ENCODE measurements at places on chromosomes 13 and 19.

GRCh38 chr19:47540748-47541147 lies 25.9 kb upstream of the NAPA start:
- DNase-seq = no peak

DNA sequence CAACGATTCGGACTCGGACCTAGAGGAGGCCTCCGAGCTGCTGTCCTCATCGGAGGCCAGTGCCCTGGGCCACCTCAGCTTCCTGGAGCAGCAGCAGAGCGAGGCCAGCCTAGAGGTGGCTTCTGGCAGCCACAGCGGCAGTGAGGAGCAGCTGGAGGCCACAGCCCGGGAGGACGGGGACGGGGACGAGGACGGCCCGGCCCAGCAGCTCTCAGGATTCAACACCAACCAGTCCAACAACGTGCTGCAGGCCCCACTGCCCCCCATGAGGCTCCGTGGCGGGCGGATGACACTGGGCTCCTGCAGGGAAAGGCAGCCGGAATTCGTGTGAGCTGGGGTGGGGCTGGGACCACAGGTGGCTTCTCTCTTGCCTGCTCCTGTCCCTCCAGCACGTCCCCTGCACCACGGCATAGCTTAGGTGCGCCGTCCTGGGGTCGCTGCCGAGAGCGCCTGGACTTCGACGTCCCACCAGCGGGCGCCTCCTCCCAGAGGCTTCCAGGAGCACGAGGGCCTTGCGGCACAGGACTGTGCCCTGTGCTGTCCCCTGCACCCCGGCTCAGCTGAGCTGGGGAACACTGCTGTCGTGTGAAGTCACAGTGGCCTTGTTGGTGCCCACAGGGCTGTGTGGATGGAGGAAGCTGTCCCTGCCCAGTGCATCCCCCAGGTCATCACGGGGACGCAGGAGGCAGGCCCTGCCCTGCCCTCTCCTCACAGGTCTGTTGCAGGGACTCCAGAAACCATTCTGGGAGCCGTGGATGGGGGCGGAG lies 9.3 kb downstream of the POLR2E start:
- DNase-seq = no peak

DNA sequence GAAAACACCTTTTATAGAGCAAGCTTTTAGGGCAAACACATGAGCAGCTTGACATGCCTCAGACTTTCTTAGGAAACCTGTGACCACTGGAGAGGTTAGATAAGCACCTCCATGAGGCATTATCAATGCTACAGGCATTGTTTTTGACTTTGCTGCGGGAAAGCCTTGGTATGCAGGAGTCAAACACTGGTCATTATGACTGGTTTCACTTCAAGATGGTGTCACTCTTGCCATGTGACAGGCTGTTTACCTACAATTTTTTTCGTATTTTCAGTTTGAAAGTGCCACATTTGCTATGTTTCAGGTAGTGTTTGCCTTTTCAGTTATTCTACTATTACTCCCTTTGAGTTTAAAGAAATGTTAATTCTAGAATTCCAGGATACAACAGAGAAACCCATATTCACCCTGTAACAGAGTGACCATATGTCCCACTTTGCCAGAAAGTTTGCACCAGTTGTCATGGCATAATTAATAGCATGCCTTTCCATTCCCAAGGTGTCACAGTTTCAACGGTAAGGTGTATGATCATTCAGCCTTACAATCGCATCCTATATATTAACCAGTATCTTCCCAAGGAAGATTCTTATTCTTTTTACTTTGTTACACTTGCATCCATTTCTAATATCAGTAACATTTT lies 33.0 kb downstream of the USP12 start:
- no peak for DNase-seq

DNA sequence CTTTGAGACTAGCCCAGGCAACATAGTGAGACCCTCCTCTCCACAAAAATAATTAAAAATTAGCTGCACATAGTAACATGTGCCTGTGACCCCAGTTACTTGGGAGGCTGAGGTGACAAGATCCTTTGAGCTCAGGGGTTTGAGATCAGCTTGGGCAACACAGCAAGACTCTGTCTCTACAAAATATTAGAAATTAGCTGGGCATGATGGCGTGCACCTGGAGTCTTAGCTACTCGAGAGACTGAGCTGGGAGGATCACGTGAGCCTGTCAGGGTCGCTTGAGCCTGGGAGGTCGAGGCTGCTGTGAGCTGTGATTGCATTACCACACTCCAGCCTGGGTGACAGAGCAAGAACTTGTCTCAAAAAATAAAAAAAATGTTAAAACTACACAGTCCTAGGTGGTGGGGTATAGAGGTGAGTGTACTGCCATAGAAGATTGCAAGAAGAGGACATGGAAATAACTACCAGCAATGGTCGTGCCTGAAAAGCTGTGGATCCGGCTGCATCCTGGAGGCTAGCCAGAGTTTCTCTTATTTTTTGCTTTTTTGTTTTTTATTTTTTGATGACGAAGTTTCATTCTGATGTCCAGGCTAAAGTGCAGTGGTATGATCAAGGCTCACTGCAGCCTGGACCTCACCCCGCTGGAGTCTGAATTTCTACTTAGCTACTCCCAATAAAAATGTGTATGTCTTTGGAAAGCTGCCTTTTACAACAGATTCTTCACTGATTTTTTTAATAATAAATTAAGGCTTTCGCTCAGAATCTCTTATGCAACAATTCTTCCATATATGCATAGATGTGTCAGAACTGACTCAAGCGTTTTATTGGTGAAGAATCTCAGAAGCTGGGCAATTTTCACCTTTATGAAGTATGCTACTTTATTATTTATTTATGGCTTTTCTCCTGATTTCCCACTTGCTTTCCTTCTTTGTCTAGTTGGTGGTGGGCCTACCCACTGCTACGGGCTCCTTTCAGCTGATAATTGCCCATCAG lies 393.8 kb downstream of the TSHZ3 start:
- DNase-seq = no peak

DNA sequence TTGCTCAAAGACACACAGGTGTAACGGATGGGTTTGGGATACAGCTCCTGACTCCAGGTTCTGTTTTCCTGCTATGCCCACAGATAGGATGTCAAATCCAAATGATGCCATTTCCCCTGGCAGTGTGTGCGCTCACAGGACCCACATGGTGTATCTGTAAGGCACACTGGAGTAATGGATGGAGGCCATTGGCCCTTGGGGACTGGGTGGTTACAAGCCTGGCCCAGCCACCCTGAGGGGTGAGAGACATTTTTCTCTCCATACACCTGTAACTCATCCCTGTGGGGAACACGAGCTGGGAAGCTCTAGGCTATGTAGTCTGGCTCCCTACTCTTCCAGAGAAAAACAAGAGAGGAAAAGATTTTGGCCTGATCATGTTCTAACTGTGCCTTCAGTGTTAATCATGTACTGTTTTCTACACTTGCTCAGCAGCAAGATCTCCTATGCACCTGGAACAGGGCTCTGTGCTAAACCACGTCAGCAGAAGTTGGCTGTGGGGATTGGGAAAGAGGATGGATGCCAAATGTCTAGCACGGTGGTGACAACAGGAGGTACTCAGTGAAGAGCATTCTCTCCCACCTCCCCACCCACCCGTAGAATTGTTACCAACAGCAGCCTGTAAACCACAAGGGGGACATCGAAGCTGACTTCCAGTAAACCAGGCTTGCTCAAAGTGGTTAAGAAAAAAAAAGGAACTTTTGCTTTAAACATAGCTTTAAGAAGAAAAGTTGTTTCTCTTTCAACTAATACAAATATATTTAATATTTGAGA lies 237.0 kb downstream of the LACC1 start:
- DNase-seq = peak; percentile 26

DNA sequence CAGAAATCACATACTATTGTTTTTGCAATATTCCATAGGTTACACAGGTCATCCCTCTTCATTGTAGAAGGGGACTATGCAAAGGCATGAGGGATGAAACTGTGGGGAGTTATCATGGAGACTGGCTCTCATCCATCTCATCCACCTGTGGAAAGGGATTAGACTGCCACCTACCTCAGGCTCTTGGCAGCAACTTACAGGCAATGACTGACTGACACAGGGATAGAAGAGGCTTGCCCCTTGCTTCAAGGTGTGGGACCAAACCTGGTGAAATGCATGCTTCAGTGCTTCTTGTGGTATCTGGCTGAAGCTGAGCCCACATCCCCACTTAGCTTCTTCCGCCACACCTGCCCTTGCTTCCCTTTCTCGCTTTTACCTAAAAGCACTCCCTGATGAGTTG lies 341.3 kb downstream of the GPC5 start:
- DNase-seq = no peak

GRCh38 chr13:43126420-43126819 lies 103.0 kb downstream of the DNAJC15 start:
- no peak for DNase-seq

DNA sequence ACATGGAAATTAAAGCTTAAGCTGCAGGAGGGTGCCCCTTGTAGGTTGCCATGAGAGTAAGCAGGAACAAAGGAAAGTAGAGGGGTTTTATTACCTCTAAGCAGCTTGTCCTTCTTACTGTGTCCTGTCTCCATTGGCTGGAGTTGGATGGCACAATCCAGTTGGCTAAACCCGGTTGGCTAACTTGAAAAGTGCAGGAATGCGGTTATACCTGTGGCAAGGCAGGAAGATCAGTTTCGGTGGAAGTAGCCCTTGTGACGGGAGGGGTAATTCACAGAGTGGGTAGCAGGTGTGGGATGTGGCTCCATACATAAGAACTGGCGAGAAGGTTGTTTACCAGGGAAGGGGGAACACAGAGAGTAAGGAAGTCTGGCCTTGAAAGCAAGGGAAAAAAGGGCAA lies 3.2 kb downstream of the ZNF726 start:
- no peak for DNase-seq

DNA sequence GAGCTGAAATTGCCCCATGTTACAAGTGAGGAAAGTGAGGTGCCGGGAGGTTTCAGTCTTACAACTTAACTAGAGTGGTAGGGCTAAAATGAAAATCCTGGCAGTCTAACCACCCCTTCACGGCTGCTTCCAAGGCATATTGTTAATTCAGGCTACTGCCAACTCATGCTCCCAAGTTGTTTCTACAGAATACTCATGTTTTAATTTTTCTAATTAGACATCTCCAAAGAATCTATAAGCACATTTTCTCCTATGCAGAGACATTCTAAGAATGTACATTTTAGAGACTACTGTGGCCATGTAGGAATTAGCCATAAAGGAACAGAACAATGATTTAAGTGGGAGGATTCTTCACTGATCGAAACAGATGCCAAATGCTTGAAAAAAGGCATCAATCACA lies 7.0 kb upstream of the TSC22D1 start:
- DNase-seq = no peak

GRCh38 chr13:50406831-50407230 lies 391.6 kb downstream of the KCNRG start:
- DNase-seq = no peak

DNA sequence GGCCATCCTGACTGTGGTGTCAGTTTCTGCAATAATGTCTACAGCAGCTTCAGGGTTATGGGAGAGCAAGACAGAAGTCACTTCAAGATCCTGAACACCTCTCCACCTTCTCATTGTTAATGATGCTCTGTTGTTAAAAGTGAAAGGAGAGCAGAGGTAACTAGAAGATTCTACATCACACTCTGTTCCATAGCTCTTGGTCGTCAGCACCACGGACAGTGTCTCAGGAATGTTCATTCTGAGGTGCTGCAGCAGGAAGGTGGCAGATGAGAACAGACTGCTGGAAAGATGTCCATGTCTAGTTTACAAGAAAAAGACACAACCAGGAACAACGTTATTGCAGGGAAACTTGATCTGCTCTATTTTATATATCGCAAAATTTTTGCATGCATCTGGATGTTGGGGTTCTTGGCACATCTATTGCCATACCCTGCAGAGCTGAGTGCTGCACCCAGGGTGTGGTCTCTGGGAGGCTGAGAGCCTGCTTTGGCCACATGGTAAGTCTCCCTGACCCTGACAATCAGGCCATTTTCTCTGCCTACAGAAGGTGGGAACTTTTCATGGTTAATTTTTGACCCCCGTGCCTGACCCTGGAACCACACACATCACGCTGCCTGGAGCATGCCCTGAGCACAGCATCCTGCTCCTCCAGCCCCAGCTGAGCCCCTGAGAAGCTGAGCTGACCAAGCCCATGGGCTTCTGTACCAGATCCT lies 12.7 kb downstream of the CEACAM21 start:
- DNase-seq = no peak

- DNase-seq = no peak
Observed at GRCh38 chr19:35764432-35765315, 6.7 kb downstream of the PROSER3 start.

GRCh38 chr13:66036636-66037035 lies 1193.5 kb downstream of the PCDH9 start:
- no peak for DNase-seq

DNA sequence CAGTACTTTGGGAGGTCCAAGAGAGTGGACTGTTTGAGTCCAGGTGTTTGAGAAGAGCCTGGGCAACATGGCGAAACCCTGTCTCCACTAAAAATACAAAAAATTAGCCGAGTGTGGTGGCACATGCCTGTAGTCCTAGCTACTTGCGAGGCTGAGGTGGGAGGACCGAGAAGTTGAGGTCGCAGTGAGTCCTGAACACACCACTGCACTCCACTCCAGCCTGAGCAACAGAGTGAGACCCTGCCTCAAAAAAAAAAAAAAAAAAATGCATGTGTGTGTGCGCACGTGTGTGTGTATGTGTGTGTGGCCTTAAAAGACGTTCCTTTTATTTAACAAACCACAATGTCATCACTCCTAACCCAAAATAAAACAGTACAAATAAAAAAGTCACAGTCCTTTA lies 62.6 kb downstream of the MAP4K1 start:
- no peak for DNase-seq

GRCh38 chr13:51588406-51588949 lies 4.2 kb downstream of the WDFY2 start:
- no peak for DNase-seq

Data from CD4-positive, alpha-beta T cell treated with Interferon alpha-2 for 1 hour (primary cell).